NCI-H774 (cell line): ENCODE measurements at places on chromosomes 13 and 19.

- DNase-seq: no peak
Observed at GRCh38 chr19:42228641-42229040, 8.5 kb downstream of the ZNF526 start.

DNA sequence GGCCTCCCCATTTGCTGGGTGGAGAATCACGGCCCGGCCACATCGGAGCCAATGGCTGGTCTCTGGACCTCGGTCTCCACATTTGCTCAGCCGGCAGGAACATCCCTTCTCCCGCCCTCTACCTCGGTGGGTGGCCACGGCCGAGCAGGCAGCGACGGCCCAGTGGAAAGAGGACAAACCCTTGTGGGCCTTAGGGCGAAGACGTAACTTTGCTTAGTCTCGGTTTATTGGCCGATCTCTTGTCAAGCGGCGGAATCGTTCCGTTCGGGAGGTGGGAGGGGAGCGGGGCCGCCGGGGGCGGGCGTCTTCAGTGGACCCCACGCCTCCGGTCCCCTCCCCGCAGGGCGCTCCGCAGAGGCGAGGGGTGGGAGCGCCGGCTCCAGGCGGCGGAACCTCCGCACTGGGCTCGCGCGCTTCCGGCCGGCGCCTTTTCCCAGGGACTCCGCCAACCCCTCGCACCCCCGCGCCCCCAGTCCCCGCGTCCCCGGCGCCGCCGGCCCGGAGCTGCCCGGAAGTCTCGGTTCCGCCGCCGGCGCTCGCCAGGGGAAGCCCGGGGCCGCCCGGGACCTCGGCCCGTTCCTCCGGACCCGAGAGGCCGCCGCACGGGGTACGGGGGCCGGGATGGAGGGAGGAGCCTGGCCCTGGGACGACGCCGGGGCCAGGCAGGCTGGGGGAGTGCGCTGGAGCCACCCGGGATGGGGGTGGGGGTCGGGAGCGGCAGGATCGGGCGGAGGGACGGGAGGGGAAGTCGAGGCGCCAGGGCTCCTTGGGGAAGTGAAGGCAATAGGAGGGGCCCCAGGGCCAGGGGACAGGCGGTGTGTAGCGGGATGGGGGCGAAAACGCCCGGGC lies at the start of gene ZNF580:
TSS of gene ZNF580 (plus strand) at position 426 of the 849 bp plus-strand sequence. CDS start 1,507 bp downstream, outside the sequence.
- peak; percentile 57 for DNase-seq

DNA sequence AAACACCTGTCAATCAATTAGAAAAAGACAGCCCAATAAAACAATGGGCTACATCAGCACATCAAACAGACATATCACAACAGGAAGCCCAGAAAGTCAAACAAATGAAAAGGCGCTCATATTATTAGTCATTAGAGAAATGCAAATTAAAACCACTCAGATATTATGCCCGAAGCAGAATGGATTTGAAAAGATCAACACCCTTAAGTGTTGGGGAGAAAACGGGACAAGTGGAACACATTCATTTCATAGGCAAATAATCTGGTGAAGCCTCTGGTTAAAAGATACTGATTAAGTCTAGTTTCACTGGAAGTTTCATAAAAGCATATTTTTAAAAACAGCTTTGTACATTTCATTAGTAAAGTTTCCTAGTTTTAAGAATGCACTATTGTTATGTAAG lies 17.4 kb downstream of the NLRP9 start:
- no peak for DNase-seq

GRCh38 chr19:11247391-11247790 lies 8.0 kb downstream of the ANGPTL8 start:
- no peak for DNase-seq

- DNase-seq: peak; percentile 23
Observed at GRCh38 chr19:35790981-35791813, 15.8 kb downstream of the ARHGAP33 start.

- no peak for DNase-seq
Observed at GRCh38 chr13:95191821-95192563, 109.3 kb downstream of the ABCC4 start.

- DNase-seq: no peak
Observed at GRCh38 chr13:113856716-113857065, 7.2 kb downstream of the GAS6 start.

GRCh38 chr13:106443607-106444322 lies 91.7 kb downstream of the EFNB2 start:
- no peak for DNase-seq

- DNase-seq: no peak
Observed at GRCh38 chr19:45947926-45948325, 25.7 kb downstream of the NOVA2 start.

DNA sequence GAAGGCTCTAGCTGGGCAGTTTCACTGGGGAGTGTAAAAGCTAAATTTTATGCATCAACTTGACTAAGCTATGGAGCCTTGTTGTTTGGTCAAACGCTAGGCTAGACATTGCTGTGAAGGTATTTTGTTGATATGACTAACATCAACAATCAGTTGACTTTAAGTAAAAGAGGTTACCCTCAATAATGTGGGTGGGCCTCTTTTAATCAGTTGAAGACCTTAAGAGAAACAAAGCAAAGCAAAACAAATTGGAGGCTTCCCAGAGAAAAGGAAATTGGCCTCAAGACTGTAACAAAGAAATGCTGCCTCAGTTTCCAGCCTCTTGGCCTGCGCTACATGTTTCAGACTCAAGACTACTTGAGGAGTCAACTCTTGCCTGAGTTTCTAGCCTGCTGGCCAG lies 50.0 kb upstream of the TSC22D1 start:
- DNase-seq: no peak

GRCh38 chr19:14553042-14553938 lies 18.6 kb downstream of the NDUFB7 start:
- DNase-seq: no peak

DNA sequence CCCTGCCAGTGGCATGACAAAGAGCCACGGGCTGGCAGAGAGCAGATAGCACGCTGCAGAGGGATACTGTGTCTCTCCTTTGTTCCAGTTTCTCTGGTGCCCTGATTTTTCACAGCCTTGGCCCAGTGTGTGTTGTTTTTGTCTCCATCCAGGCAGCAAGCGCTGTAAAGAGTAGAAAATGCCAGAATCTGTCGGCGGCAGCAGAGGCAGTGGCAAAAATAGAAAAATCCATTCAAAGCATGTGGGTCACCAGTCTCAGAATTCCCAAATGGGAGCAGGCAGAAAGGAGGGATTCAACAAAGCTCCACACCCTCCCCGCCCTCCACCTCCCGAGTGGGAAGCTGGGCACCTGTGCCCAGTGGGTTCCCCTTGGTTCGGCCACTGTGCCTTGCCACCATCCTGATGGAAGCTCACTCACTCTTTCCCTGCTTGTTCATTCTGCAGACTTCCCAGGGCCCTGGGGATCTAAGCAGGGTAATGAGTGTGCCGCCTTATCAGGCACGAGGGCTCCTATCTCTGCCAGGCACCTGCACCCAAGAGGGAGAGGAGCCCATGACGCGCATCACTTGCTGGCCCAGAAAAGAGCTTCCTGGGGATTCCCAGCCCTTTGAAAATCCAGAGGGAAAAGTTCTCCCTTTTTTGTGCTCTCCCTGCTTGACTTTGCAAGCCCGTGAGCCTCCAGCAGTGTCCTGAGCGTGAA lies 416.9 kb downstream of the IRS2 start:
- DNase-seq: no peak

GRCh38 chr19:14369399-14370168 lies 11.7 kb upstream of the ADGRE5 start:
- no peak for DNase-seq

GRCh38 chr19:32098968-32099367 lies 246.4 kb upstream of the ZNF507 start:
- DNase-seq: no peak

DNA sequence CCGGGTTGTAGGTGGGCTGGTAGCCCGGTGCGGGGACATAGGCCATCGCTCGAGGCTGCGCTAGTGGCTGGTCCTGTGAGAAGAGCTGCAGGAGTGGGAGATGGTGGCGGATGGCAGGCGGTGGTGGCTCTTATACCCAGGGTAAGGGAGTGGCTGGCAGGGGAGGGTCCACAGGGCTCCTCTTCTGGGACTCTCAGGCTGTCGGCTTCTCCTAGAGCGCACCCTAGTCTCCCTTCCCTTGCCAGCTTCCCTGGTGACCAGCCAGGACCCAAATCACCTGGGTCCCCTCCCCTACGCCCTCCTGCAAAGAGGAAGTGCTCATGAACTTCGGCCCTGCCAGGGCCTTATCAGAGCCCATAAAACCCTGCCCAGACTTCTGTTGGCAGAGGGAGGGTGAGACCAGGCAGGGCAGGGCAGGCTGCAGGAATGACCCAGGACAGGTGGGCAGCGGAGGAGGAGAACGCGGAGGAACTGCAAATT lies at the start of gene LGALS4:
TSS of gene LGALS4 (minus strand) at position 105 of the 480 bp plus-strand sequence. CDS start at position 46, 59 bp downstream.
- DNase-seq: no peak

- DNase-seq: no peak
Observed at GRCh38 chr19:52070496-52070895, 21.9 kb upstream of the ZNF432 start.

GRCh38 chr19:14033946-14034345 lies 2.4 kb downstream of the IL27RA start:
- DNase-seq: no peak

- no peak for DNase-seq
Observed at GRCh38 chr13:25178070-25178469, 6.0 kb upstream of the AMER2 start.

DNA sequence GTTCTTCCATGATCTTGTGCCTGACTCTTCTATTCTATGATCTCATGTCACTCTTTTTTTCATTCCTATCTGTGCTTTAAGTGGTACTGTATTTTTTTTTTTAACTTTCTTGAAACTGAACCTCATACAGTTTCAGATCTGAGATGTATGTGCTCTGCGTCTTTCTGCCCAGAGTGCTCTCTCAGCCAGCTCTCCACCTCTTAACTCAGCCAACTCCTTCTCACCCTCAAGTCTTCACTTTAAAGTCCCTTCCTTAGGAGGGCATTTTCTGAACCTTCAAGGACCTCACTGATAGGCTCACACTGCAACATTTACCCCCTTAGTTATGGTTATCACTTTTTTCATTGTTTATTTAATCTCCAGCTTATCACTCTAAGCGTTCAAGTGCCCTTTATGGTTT lies 158.7 kb downstream of the IRS2 start:
- DNase-seq: no peak

- DNase-seq: no peak
Observed at GRCh38 chr19:49896863-49897621, at the start of gene IL4I1. IL4I1 (minus strand) TSS chr19:49896887; CDS start chr19:49896160, 727 bp downstream.

DNA sequence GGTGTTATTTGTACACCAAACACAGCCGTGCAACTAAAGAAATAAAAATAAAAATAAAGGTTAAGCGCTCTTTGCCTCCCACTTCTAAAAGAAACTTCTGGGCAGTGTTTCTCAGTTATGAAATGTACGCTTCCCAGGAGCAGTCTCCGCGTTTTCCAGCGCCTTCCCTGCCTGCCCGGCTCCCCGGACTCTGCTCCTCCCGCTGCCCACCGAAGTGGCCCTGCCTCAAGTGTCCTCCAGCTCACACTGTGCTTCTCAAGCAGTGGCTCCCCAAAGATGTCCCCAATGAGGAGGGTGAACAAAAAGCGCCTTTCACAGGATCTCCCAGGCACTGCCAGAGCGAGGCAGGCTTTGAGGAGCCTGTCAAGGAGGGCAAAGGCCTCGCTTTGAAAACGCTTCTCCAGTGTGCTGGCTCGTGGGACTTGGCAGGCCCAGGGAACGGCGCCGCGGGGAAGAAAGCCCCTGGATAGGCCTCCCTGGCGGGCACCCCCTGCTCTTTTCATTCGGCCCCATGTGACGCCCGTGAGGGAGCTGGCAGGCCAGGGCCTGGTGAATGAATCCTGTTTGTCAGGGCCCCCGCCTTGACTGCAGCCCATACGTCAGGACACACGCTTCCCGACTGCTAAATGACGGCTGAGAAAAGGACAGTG lies 187.1 kb downstream of the FOXO1 start:
- DNase-seq: no peak

- no peak for DNase-seq
Observed at GRCh38 chr19:591099-591958, 1.6 kb downstream of the HCN2 start.

DNA sequence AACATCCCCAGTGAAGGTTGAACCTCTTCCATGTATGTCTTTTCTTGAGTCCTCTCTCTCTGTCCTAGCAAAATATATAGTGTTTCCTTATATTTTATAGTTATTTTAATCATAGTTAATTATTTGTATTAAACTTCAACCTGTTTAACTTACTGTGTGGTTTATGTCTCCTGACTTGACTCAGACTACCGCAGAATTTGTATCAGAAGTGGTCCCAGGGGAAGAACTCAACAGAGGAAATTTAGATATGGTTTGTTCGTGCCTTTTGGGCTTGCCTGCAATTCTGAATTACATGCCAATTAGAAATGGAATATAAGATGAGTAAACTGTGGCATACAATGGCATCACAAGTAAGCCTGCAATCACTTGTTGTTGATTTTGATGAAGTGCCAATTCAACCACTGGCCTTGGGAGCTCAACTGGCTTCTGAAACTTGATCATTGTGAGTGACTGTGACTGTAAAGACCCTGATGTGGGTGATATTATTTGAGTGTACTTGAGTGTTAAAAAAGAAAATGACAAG lies 1459.5 kb upstream of the PCDH20 start:
- DNase-seq: no peak

GRCh38 chr19:14333101-14333871 lies 48.0 kb upstream of the ADGRE5 start:
- DNase-seq: no peak

- no peak for DNase-seq
Observed at GRCh38 chr19:28840891-28841290, 372.1 kb downstream of the UQCRFS1 start.

DNA sequence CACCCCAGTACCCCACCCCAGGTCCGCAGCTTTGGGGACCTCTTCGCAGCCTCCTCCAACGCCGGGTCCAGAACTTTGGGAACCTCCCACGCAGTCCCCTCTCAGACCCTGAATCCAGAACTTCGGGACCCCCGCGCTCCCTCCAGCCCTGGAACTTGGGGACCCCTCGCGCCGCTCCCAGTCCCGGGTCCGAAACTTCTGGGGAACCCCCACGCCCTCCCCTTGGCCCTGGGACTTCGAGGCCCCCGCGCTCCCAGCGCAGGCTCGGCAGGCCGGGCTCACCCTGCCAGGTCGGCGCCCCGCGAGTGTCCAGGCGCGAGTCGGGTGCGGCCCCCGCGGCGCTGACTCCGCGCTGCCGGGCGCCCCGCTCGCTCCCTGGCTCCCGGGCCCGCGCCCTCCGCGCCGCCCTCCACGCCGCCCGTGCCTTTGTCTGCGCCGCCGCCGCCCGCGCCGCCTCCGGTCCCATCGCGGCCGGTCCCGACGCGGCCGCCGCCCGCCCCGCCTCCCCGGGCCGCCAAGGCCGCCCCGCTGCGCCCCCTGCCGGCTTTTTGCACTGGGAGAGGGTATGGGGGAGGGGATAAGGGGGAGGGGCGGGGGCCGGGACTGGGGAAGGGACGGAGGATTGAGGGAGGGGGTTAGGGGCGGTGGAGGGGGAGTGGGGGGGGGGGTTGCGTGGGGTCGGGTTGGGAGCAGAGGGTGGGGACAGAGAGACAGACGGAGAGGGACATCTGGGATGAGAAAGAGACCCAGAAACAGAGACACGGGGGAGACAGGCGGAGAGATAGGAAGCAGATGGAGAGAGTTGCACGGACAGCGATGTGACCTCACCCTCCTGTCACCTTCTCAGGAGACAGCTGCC lies at the start of gene HOMER3:
TSS of gene HOMER3 (minus strand) at position 449 of the 859 bp plus-strand sequence. CDS start 2,235 bp downstream, outside the sequence.
- peak; percentile 26 for DNase-seq

DNA sequence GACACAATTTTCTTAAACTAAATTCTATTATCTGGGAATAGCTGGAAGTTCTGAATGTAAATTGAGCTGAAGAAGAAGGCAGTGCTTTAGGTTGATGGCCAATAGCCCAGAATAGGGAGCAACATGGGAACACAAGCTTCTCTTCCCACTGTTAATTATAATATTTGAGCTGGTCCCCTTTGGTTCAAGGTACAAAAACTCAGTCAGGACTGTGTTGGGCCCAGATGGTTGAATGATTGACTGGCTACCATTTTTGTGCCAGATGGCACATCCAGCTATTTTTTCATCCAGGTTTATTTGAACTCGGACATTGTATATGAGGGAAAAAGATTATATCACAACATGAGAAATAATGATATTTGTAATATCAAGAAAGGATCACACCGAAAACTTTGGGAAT lies 458.9 kb downstream of the SLITRK1 start:
- no peak for DNase-seq
